ENCODE measurements at places on chromosomes 4 and X. TPM values are rescaled to one million over a fixed set of nuclear protein-coding genes. Genes with fewer than 3 reads are reported as not detected.

GCNA gene
- 0.34 TPM for polyA plus RNA-seq

DNA sequence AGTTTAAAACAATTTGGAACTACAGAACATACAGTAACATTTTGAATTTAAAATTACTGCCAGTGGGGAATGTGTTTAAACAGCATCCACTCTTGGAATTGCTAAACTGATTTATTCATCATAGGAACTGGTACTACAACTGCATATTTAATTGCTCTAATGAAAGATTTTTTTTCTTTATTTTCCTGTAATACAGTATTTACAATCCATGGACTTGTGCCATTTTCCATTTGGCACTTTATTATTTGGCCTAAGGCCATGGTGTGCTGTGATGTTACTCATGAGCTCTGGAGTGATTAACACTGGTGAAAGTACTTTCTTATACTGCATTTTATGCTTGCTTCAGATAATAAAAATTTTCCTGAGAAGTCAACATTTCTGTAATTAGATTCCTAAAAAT lies 69.7 kb upstream of the NUDT6 start:
- no peak for DNase-seq

DNA sequence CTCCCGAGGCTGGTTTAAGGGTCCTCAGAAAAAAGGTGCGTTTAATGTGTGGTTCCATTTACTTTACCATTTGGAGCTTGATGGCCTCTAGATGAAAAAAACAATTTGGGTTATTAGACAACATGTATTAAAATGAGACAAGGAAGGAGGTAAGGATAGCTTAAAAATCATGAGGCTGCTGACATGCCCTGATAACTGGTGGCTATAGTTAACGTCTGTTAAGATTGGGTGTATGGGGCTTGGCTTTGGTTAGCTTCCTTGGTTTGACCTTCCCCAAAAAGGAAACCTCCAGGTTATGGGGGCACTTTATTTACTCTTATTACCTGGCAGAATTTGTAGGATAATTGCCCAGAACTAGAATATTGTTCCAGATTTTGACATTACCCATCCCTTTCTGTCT lies 51.5 kb downstream of the HMGB2 start:
- DNase-seq = no peak

GRCh38 chr4:72112514-72113156 lies 80.8 kb downstream of the NPFFR2 start:
- no peak for DNase-seq

- no peak for DNase-seq
Measured at GRCh38 chr4:7135389-7135746, 57.0 kb upstream of the SORCS2 start.

PCDH18 gene
- not detected for polyA plus RNA-seq

- DNase-seq = no peak
Measured at GRCh38 chrX:38154818-38155217, 65.9 kb downstream of the SRPX start.

DNA sequence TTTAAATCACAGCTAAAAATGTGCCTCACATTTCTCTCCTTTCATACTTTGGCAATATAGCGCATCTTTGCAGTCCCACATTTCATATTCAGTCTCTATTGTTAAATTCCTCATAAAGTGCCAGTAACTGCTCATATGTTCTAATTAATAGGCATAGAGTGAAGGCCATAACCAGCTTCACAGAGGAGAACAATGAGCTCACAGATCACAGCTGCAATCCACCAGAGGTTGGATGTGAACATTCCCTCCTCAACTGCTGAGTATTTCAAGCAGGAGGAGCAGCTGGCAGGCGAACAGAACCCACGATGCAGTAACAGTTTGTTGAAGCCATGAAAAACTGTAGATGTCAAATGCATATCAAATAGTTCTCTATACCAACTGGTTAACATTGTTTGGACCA lies 2088.7 kb upstream of the AGA start:
- DNase-seq = no peak

TEX13C gene
- polyA plus RNA-seq = not detected

DNA sequence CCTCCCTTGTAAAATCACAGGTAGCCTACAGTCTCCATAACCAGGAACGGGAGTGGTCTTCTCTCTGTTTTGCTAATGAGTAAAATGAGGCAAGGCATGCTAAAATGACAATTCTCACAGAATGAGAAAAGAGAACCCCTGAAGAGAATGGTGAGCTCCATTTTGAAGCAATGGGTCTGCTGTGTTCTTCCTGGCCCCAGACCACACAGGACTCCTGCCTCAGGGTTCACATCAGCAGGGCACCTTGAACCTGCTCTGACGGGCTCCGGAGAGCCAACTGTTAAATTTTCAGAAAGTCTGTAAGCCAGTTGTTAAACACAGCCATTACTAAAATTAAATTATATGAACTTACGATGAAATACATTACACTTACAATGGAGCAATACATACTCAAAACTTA lies 32.1 kb upstream of the RBM47 start:
- DNase-seq = no peak

DNA sequence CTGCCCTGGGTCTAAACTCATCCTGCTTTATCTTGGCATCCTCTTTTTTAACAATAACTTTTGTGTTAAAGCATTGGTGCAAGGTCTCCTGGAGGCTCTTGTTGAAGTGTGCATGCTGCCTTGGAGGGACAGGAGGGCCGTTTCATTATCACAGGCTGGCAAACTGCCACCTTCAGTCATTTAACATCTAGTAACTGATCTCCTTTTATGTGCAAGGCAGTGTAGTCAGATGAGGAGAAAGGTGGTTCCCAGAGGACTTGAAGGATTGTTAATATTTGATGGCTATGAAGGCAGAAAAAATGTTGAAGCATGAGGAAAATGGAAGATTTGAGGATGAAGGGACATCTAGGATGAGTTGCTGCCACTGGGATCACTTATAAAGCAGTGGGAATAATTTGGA lies 439.4 kb downstream of the RAPGEF2 start:
- DNase-seq = no peak

DNA sequence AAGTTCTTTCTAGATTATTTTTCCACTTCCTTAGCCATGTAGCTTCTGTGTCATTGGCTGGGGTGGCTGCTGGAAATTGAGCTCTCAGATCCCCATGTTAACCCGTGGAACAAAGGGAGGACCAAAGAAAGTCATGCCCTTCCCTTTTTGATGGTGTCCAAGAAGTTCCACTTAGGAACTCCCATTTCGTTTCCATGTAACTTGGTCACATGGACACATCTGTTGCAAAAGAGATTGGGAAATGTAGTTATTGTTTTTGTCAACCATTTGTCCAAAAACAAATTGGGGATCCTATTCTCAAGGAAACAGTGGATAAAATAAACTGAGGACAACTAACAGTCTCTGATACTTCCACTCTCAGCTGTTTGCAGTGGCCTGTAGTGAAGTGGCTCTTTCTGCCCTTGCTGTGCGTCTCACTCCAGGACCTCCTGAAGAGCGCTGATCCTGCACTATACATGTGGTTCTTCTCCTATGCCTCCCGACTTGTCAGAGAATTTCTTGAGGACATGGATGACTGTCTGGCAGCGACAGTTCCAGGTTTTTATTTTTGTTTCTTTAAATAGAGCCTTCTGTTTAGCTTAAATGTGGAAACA lies 125.3 kb upstream of the LNX1 start:
- DNase-seq = no peak

REPS2 gene
- 0.31 TPM for polyA plus RNA-seq

- no peak for DNase-seq
Measured at GRCh38 chrX:155662282-155662681, 49.5 kb upstream of the TMLHE start.

GRCh38 chrX:150038986-150039599 lies 100.8 kb upstream of the EOLA2 start:
- no peak for DNase-seq

DNA sequence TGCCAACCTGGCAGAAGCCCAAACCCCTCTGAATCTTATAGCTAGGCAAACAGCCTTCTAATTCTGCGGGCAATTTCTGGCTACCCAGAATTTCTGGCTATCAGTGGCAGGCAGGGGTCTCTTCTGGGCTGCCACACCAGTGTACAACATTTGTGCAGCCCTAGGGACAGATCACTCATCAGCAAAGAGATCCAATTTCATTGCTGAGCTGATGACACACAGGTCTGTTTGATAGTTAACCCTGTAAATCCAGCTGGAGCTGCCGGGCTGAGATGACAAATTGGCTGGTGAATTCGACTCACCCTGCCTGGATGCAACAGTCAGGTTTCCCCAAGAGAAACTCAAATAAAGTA lies 2.4 kb downstream of the MID1 start:
- DNase-seq = no peak

SUPT20HL1 gene
- polyA plus RNA-seq = not detected

DNA sequence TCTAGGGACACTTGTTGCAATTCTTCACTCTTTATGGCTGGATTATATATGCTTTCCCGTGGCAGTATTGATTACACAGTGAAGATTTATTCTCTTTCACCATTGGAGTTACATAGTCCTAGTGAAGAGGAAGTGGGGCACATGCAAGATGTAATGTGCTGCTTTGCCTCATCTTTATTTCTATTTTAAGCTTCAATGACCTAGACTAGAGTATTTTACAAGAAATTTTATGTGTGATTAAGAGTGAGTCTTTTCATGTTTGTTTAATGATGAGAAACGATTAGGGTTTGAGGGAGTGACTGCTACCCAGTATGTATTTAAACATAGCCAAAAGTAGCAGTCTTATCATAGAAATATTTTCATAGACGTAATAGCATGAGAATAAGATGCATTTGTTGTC lies 30.8 kb downstream of the DIAPH2 start:
- DNase-seq = no peak

- DNase-seq = no peak
Measured at GRCh38 chrX:49116716-49117115, 6.8 kb downstream of the GPKOW start.

- no peak for DNase-seq
Measured at GRCh38 chr4:55553441-55554201, 6.9 kb upstream of the CLOCK start.

UGT2B11 gene
- polyA plus RNA-seq = not detected

- no peak for DNase-seq
Measured at GRCh38 chrX:13376857-13377549, 57.1 kb upstream of the ATXN3L start.

GRCh38 chr4:5660185-5660584 lies 48.2 kb downstream of the EVC2 start:
- no peak for DNase-seq

FRMPD3 gene
- polyA plus RNA-seq = 0.10 TPM

- DNase-seq = no peak
Measured at GRCh38 chr4:105950701-105951100, 55.4 kb downstream of the NPNT start.

GRCh38 chr4:82848706-82849105 lies 42.2 kb downstream of the SEC31A start:
- no peak for DNase-seq

WDR1 gene
- polyA plus RNA-seq = 378 TPM

EPGN gene
- polyA plus RNA-seq = not detected

GRCh38 chr4:108237693-108238092 lies 69.0 kb upstream of the LEF1 start:
- DNase-seq = no peak

MAGEE1 gene
- polyA plus RNA-seq = 3.9 TPM

TDO2 gene
- polyA plus RNA-seq = not detected

CSAG3 gene
- not detected for polyA plus RNA-seq

EXOSC9 gene
- polyA plus RNA-seq = 37.0 TPM

GRCh38 chr4:13918110-13918509 lies 290.6 kb upstream of the BOD1L1 start:
- DNase-seq = no peak

DNA sequence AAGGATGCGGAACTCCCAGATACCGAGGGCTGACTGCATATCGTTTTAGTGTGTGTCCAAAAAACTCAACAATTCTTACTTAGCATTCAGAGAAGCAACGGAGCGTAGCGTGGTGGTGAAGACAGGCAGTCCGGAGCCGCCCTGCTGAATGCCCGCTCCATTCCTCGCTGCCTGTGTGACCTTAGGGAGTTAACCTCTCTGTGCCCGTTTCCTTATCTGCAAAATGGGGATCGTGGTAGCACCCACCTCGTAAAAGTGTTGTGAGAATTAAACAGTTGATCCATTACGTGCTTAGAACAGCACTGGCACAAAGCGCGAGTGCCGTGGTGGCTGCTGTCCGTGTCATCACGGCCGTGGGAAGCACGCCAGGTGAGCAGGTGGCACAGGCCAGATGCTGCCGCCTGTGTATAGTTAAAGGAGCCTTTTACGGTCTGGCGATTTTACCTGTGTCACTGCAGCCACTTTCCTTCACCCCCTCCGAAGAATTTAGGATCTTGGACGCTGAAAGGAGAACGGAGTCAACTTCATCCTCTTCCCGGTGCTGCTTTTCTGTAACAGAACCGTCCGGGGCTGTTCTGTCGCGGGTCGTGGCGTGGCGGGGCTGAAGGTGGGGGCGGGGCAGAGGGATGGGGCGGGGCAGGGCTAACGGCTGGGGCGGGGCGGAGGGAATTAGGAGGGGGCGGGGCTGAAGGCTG lies 885 bp downstream of the CCDC110 start:
- DNase-seq = no peak

- no peak for DNase-seq
Measured at GRCh38 chr4:14800977-14801376, 201.3 kb upstream of the CPEB2 start.
